ENCODE measurements at places on chromosomes 16 and 17.

GRCh38 chr17:19539841-19540311 lies 6.2 kb downstream of the SLC47A1 start:
- DNase-seq, result no peak

DNA sequence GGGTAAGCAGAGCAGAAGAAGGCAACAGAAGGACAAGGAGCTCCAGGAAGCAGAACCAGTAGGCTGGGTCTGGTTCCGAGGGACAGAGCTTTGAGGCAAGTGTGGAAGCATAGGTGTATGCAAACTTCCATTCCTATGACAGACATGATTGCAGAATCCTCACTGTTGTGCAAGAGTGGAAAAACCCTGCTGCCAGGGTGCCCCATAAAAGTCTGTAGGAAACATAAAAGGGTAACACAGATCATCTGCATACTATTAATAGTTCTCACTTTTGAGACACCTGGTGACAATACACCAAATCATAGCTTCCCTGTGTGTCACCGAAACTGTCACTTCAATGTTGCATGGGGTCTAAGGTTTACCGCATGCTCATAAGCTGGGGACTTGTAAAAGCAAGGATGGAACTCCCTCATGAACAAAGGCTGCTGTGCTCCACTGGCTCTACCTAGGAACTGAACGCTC lies 39.7 kb downstream of the ARHGAP17 start:
- DNase-seq, result no peak

DNA sequence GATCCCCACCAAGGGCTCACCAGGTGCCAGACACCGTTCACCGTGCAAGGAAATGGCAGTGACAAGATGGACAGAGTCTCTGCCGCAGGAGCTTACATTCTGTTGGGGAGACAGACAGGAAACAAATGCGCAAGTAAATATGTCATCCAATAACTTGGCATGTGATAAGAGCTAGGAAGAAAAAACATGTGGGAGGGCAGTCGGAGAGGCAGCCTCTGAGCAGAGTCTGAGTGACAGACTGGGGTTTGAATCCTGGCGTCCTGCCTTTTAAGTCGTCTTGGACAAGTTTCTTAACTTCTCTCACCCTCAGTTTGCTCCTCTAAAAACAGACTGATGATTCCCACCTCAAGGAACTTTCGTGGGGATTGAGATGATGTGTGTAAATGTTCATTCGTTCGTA lies 7.2 kb downstream of the SGSM2 start:
- DNase-seq, result no peak

DNA sequence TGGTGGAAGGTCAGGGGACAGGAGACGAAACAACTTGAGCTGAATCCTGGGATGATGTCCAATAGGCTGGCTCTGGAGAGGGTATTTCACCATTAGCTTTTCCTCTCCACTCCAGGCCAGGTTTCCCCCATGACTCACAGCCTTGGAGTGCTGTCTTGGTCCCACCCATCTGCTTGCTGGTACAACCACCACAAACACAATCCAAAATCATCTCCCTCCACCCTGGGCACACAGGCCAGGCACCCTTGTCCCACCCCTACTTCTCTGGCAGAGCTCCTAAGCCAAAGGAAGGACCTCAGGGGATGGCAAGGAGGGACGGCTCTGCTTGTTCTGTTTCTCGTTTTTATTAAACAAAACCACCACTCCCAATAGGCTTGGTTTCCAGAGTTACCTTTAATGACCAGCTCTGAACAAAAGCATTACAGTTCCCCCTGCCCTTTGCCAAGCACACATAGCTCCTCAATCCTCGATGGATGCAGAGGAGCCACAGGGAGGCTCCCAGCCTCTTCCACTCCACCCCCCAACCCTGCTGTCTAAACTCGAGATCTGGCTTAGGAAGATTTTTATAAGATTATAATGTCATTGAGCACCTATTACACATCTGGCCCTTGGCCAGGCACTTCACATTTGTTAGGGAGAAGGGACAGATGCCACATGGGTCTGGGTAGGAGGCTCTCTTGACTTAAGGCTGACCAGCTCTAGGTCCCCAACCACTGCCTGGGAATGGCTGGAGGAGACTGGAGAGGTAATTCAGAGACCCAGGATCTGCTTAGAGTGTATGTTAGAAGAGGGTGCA lies 13.3 kb downstream of the CAVIN1 start:
- DNase-seq, result peak; percentile 84

- peak; percentile 51 for DNase-seq
Measured at GRCh38 chr17:31095236-31096105, 694 bp downstream of the NF1 start.

DNA sequence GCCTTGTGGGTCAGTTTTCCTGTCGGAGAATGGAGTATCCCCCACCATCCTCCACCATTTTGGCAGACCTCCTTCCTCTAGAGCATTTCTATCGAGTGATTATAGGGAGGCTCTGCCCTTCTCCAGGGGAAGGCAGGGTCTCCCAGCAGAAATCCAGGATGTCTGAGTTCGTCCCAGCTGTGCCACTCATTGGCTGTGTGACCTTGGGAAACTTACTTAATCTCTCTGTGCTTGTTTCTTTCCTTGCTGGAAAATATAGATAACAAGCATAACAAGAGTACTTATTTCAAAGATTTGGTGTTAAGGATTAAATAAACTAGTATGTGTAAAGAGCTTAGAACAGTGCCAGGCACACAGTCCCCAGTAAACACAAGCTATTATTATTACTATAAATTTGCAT lies 14.8 kb downstream of the ATP2A3 start:
- DNase-seq, result no peak

GRCh38 chr17:8914554-8914953 lies 47.1 kb upstream of the PIK3R6 start:
- DNase-seq, result no peak

DNA sequence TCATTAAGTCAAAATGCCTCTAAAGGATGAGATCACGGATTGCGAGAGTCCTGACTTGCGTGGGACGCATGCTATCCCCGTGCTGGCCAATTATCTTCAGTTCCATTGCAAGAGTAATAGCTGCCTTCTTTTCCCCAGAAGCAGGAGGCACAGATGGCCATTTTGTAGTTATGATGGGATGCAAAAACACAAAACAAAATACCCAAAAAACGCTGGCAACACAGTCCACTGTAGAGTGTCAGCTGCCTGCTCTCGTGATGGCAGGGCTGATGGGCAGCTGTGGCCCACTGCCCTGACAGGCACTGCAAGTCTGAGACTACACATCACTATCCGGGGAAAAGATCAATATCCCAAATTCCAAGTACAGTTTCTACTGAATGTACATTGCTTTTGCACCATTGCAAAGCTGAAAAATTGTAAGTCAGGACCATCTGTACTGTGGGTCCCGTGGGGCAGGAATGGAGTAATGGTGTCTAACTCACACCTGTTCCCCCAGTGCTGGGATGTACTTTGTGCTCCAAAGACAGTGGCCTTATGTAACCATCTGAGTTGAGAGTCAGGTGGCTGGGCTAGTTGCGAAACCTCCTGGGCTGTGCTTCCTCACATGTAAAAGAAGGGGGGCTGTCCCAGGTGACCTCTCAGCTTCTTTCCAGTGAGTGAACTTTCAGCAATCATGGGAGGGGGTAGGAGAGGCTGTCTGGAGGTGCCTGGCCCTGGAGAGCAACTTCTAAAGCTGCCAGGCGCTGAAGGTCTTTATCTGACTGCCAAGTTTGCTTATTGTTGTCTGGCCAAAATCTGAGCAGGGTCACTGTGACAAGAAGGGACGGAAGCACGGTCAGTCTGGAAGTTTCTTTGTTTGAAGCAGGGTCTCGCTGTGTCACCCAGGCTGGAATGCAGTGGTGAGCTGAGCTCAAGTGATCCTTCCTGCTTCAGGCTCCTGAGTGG lies 4.7 kb downstream of the SLC47A1 start:
- no peak for DNase-seq

- no peak for DNase-seq
Measured at GRCh38 chr16:9395958-9396359, 304.5 kb downstream of the HAPSTR1 start.

GRCh38 chr16:21169249-21169981 lies 10.9 kb downstream of the LDAF1 start:
- peak; percentile 32 for DNase-seq

DNA sequence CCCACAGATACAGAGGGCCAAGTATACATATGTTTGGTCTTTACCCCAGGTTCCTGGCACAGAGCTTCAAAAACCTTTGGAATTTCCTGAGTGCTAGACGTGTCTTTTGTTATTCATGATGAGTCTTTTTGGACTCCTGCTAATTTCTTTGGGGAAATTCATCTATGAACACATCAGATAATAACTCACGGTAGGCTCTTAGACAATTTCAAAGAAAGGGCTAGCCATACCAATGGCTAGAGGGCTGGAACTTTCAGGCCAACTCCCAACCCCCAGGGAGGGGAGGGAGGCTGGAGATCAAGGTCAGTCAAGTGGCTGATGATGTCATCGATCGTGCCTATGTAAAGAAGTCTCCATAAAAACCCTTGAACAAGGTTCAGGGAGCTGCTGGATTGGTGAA lies 101.9 kb downstream of the STX8 start:
- peak; percentile 22 for DNase-seq

DNA sequence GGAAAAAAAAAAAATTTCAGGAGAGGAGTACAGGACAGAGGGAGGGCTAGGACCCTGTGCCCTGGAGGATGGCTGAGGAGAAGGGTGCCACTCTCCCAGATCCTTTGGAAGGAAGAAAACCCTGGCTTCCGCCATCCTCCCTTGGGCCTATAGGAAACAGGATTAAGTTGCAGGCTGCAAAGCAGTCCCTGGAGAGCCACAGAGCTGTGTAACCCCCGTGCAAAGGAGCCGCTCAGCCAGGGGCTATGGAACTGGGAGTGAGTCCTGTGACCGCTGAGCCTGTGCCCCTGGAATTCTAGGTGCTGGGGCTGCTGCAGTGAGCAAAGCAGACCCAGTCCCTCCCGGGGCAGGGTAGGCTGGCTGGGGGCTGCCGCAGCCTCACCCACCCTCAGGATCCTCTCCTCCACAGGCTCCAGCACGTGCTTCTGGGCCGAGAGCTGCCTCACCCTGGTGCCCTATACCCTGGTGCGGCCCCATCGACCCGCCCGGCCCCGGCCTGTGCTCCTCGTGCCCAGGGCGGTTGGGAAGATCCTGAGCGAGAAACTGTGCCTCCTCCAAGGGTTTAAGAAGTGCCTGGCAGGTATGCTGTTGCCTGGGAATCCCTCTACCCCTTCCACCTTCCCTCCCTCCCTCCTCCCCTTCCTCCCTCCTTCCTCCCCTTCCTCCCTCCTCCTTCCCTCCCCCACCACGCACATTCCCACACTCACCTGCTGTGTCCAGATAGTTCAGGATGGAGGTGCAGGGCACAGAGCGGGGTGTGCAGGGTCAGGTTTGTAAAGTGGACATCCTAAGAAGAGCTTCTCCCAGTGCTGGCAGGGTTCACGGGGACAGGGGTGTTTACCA lies 15.3 kb downstream of the SGSH start:
- DNase-seq, result no peak

- peak; percentile 49 for DNase-seq
Measured at GRCh38 chr16:67928561-67929364, 2.9 kb downstream of the CTRL start.

All from HFFc6 (cell line).